Stimulated activated CD8-positive, alpha-beta memory T cell treated with anti-CD3 and anti-CD28 coated beads, Interleukin-7, amount 100 ng/mL, for 4 hours (primary cell): ENCODE measurements at places on chromosomes 16 and 17.
A peak's percentile ranks its signal among the peaks of the same experiment; 100 is the strongest.

GRCh38 chr16:55810451-55810961, 22.4 kb downstream of the CES1 start:
- no peak for DNase-seq

- DNase-seq: no peak
Observed at GRCh38 chr16:30557707-30557956, 542 bp downstream of the ZNF764 start.

DNA sequence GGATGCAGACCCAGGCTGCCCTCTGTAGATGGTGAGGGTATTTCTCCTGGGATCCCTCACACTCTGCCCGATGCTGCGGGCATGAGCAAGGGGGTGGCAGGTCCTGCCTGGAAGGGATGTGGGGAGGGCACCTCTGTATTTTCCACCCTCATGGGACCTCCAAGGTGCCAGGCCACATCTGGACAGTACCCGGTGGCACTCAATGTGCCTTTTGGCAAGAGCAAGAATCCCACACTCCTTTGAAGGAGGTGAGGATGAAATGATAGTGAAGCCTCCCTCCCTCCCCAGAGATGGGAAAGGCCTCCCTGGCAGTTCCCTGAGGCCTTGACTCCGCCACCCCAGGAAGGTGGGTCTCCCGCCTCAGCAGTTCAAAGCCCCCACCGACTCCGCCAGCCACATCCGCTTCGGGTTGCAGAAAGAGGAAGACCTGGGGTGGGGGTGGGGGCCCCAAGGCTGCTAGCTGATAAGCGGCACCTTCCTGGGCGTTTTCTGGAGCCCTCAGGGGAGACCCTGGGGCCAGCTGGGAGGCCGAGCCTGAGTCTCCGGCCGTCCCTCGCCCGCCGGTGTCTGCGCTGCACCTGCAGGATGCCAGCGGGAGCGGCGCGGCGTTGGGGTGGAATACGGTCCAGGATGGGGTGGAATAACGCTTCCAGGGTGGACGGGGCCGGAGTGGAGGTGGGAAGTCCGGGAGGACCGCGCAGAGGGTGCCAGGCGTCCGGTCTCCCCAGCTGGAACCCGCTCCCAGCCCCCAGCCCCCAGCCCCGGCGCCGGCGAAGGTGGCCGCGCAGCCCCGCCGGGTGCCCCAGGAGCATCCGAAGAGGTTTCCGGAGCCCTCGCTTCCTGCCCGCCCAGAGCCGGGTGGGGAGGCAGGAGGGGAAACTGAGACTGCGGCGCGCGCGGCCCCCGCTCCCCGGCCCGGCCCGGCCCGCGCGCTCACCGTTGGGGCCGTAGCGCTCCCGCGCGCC, 718 bp downstream of the ATP2A3 start:
- peak; percentile 38 for DNase-seq

DNA sequence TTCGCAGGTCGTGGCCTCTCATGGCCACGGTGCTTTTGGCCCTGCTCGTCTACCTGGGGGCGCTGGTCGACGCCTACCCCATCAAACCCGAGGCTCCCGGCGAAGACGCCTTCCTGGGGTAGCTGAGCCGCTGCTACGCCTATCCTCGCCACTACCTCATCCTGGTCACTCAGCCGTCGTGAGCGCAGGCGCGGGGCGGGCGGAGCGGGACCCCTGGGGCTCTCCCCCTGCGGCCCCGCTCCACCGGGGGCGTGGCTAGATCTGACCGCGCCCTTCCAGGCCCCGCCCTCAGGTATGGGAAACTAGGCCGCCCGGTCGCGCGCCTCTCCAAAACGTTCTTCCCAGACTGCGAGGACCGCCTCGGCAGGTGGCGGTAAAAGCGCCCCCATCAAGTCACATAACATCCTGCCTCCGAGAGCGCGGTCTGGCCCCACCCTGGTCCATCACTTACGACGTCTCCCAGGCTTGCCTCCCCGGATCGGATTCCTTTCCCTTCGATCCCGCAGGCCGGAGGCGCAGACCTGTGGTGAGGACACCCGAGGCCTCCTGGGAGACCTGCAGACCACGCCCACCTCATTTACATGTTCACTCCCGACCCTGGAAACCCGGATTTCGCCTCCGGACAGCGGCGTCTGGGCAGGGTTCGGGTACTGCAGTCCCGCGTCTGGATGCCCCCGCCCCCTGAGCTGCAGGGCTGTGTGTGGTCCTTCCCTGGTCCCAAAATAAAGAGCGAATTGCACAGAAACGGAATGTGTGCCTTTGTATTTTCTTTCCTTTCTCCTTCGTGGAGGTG, 91.5 kb upstream of the TMEM97 start:
- DNase-seq: peak; percentile 1

DNA sequence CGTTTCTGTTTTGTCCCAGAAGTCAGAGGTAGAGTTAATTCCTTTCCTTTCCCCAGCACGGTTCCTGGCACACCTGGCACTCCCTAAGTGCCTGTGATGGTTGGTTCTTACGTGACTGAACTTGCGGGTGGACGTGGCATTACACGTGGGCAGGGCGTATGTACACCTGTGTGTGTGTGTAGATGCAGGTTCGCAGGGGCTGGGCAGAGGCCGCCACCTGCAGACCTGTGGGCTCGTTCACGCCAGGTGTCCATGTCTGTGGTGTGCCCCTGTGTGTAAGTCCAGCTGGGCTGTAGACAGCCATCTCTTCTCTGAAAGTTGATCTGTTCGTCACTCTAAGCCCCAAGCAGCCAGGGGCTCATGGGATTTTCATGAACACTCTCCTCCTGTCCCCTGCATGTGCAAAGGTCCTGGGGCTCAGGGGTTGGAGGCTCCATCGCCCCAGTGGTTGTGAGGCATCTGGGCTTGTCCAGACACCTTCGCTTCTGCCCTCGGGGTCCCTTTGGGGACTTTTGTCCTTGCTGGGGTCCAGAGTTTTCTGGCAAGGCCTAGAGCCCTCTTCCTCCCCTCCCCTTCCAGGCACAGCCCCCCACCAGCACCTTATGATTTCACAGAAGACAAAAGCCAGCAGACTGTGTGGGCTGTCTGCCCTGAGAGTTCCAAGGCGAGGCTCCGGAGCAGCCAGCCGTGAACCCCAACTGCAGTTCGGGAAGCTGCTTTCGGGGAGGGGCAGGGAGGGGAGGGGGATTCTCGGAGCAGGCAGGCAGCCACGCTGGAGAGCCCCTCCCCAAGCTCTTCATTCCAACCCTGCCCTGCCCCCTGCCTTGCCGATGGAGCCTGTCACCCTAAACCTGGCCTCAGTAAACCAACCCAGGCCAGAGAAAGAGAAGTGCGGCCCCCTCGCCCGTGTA, 5.4 kb upstream of the FSCN2 start:
- no peak for DNase-seq
